Panc1 (cell line): ENCODE measurements at places on chromosomes 3 and 15. TPM values are rescaled to one million over a fixed set of nuclear protein-coding genes. Genes with fewer than 3 reads are reported as not detected.

GRCh38 chr3:81425198-81425868 is 336.1 kb downstream of the GBE1 start:
- no peaks in the 10 kb centered on the region for H3K27me3 ChIP-seq

DNA sequence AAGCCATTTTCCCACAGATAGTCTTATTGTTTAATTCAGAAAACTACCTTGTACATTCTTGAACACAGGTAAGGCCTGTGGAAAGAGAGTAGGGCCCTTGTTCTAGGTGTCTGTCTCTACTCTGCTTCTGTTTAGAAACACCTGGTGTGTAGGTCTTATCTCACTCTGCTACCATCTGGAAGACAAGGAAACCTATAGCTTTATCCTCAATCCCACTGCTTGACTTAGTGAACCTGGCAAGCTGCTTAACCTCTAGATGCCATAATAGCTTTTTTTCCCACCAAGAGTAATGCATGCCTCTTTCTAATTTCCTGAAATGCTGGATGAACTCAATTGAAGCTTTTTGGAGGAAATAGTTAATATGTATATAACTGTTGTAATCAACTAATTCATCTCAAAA is 82.6 kb upstream of the RAP2B start:
- DNase-seq, result no peak
- no peaks in the 10 kb centered on the region for H3K36me3 ChIP-seq

DNA sequence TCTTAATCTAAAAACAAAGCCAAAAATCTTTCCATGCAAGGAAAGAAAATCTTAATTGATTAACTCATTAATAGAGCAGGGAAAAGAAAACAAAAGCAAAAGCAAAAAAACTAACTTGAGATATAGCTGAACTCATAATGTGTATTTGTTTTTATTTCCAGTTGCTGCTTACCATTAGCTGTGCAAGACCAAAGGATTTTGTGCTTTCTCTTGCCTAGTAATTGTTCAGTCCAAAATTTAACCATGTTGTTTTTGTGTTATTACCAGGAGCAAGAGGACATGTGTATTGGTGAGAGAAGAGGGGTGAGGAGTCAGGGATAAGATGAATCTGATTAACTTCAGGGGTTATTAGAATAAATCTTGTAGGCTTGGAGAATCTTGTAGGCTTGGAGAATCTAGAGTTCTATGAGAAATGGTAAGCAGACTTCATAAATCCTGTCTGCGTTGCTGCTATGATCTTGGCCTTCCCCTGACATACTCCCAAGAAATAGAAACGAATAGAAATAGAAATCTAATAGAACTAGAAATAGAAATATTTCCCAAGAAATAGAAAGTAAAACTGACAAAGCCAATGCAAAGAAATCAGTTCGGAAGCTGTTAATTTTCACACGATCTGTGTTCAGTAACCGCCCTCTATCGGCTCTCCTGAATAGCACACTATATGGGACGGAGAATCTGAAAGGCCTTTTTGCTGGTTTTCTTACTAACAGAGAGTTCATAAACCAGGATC is 72.6 kb upstream of the TNFSF10 start:
- DNase-seq, result peak; percentile 51
- no peaks in the 10 kb centered on the region for H3K27me3 ChIP-seq
- H3K4me1 ChIP-seq, result peaks cover 4% of the 10 kb centered on the region; the same call in 1 of the 2 replicates
- peak overlapping the region; percentile 58 for H3K27ac ChIP-seq
- H3K4me3 ChIP-seq, result peak overlapping the region; percentile 4; the same call in 1 of the 2 replicates
- H3K36me3 ChIP-seq, result no peaks in the 10 kb centered on the region

GRCh38 chr15:66927201-66928077 is 138.0 kb upstream of the SMAD3 start:
- H3K27me3 ChIP-seq, result no peaks in the 10 kb centered on the region
- H3K27ac ChIP-seq, result peak overlapping the region; percentile 100
- H3K4me3 ChIP-seq, result no peak overlapping the region
- no peak for DNase-seq
- H3K36me3 ChIP-seq, result no peaks in the 10 kb centered on the region

DNA sequence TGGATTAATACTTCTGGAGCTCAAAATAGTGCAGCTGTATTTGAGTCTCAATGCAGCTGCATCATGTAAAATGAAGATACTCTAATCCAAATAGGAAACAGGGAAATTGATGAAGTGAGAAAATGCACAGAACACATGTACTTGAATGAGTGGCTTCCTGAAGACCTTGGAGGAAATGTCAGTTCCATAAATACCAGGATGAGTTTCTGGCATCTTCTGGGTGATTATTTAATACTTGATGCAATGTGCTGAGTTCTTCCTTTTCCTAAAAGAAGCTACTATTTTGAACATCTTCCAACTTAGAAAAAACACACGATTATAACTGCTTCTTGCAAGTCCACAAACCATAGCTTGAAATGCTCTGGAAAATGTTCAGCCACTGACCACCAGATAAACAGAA is 162.8 kb downstream of the SLC9A9 start:
- DNase-seq, result no peak
- H3K4me3 ChIP-seq, result no peak overlapping the region
- no peak overlapping the region for H3K27ac ChIP-seq
- no peaks in the 10 kb centered on the region for H3K36me3 ChIP-seq
- no peaks in the 10 kb centered on the region for H3K4me1 ChIP-seq

- H3K4me1 ChIP-seq, result no peaks in the 10 kb centered on the region
- H3K27ac ChIP-seq, result no peak overlapping the region
- no peaks in the 10 kb centered on the region for H3K27me3 ChIP-seq
- no peak overlapping the region for H3K4me3 ChIP-seq
- H3K36me3 ChIP-seq, result no peaks in the 10 kb centered on the region
- no peak for DNase-seq
Measured at GRCh38 chr3:39668420-39668819, 141.0 kb upstream of the MYRIP start.

- no peak for DNase-seq
- no peaks in the 10 kb centered on the region for H3K4me1 ChIP-seq
- H3K4me3 ChIP-seq, result no peak overlapping the region
Measured at GRCh38 chr3:65729973-65730372, 308.7 kb downstream of the MAGI1 start.

- H3K4me1 ChIP-seq, result no peaks in the 10 kb centered on the region
- no peak overlapping the region for H3K27ac ChIP-seq
- no peak overlapping the region for H3K4me3 ChIP-seq
- H3K27me3 ChIP-seq, result no peaks in the 10 kb centered on the region
Measured at GRCh38 chr3:17782751-17783150, 40.3 kb upstream of the TBC1D5 start.

- no peaks in the 10 kb centered on the region for H3K36me3 ChIP-seq
- H3K4me1 ChIP-seq, result peaks cover 18% of the 10 kb centered on the region; the same call in 1 of the 2 replicates
- DNase-seq, result no peak
- no peak overlapping the region for H3K27ac ChIP-seq
Measured at GRCh38 chr15:42502477-42502876, 7.0 kb downstream of the SNAP23 start.

- DNase-seq, result no peak
- no peaks in the 10 kb centered on the region for H3K27me3 ChIP-seq
- H3K27ac ChIP-seq, result no peak overlapping the region
Measured at GRCh38 chr3:196414469-196414868, 17.8 kb downstream of the UBXN7 start.

DNA sequence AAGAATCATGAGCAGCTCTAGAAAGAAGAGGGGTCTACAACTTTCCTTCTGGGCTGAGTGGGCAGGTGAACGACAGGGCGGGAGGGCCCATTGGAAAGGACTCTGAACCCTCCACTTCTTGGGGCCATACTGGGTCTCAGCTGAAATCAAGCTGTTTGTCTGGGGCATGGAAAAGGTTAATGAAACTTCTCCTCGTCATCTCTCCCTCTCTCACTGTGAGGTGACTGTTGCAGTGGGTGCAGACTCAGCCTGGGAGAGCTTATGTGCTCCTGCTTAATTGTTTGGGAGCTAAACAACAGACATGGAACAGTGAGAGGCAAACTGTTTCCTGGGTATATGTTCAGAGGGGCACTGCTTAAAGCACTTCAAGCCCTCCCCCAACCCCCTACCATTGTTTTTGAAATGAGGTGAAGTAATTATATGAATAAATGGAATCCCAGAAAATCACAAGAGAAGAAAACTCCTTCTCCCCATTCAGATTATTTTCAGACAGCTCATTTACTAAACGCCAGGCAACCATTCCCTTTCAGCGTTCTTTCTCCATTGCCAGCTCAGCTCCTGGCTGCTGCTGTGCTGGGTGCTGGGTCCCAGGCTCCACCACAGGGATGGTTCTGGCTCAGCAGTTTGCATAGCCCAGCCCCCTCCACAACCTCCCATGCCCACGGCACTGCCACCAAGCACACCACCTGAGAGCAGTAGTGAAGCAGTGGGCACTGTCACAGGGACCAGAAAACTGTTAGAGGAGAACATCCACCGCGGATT is 444.9 kb upstream of the TBL1XR1 start:
- no peaks in the 10 kb centered on the region; the same call in 1 of the 2 replicates for H3K4me1 ChIP-seq
- H3K27me3 ChIP-seq, result no peaks in the 10 kb centered on the region
- no peaks in the 10 kb centered on the region for H3K36me3 ChIP-seq
- no peak for DNase-seq
- no peak overlapping the region for H3K4me3 ChIP-seq

- no peak overlapping the region for H3K4me3 ChIP-seq
- H3K36me3 ChIP-seq, result no peaks in the 10 kb centered on the region; the same call in 1 of the 2 replicates
- peaks cover 5% of the 10 kb centered on the region for H3K27me3 ChIP-seq
- no peak overlapping the region for H3K27ac ChIP-seq
- H3K4me1 ChIP-seq, result no peaks in the 10 kb centered on the region
Measured at GRCh38 chr3:44058868-44059203, 182.8 kb upstream of the TOPAZ1 start.

GRCh38 chr3:197847866-197848401 is 56.9 kb downstream of the LRCH3 start:
- DNase-seq, result no peak
- peaks cover 14% of the 10 kb centered on the region for H3K4me1 ChIP-seq
- peaks cover 30% of the 10 kb centered on the region for H3K36me3 ChIP-seq
- peak overlapping the region; percentile 48 for H3K27ac ChIP-seq
- no peaks in the 10 kb centered on the region for H3K27me3 ChIP-seq
- no peak overlapping the region for H3K4me3 ChIP-seq

OXTR gene
- total RNA-seq, result 2.7 TPM

RTP1 gene
- total RNA-seq, result not detected

DAZL gene
- total RNA-seq, result not detected

PPP1R14D gene
- total RNA-seq, result 0.64 TPM
